ENCODE measurements at places on chromosomes 2 and 18.
A peak's percentile ranks its signal among the peaks of the same experiment; 100 is the strongest.

DNA sequence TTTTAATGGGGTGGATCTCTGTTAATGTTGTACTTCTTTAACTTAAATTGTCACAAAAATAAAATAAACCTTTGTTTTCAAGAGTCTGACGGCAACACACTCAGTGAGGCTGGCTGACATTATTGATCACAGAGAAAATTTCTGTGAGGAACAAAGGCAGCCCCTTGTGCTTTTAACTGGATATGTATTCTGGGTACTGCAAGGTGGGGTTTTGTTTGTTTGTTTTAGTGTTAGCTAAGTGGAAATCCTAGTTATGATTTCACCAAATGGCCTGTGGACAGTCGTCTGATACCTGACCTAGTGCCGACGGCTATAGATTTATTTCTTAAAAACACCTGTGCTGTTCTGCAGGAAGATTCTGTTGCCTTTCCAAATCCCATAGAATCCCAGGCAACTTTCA lies 1329.5 kb upstream of the ZEB2 start:
- no peak for DNase-seq

DNA sequence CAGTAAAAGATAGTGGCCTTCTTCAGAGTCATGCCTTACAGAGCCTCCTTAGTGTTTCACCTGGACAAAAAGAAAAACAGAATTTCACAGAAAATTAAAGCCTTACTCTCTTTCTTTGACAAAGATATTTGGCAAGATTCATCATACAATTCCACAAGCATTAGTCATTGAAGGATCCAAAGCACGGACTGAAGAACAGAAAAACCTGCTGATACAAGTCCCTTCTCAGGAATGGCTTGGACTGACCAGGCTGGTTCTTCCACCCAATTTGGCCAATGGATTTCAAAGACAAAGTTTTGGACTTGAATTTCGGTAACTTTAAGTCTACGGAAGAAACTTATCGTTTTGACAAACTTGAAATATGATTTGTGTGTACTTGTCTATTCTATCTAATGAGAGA lies 39.1 kb upstream of the GALNT3 start:
- peak; percentile 41 for DNase-seq

DNA sequence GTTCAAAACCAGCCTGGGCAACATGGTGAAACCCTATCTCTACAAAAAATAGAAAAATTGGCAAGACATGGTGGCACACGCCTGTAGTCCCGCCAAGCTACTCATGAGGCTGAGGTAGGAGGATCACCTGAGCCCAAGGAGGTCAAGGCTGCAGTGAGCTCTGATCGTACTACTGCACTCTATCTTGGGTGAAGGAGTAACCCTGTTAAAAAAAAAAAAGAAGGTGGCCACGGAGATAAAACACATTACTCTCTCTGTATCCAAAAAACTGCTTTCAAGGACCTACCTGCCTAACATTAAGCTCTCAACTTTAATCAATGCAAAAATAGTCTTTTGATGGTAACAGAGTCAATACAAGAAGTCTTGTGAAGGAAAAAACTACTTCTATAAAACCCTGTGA lies 57.3 kb downstream of the BAZ2B start:
- DNase-seq: no peak

GRCh38 chr2:186531257-186531775 lies 45.3 kb downstream of the ZC3H15 start:
- DNase-seq: no peak

- peak; percentile 42 for DNase-seq
Observed at GRCh38 chr2:88603146-88603545, 24.1 kb downstream of the EIF2AK3 start.

DNA sequence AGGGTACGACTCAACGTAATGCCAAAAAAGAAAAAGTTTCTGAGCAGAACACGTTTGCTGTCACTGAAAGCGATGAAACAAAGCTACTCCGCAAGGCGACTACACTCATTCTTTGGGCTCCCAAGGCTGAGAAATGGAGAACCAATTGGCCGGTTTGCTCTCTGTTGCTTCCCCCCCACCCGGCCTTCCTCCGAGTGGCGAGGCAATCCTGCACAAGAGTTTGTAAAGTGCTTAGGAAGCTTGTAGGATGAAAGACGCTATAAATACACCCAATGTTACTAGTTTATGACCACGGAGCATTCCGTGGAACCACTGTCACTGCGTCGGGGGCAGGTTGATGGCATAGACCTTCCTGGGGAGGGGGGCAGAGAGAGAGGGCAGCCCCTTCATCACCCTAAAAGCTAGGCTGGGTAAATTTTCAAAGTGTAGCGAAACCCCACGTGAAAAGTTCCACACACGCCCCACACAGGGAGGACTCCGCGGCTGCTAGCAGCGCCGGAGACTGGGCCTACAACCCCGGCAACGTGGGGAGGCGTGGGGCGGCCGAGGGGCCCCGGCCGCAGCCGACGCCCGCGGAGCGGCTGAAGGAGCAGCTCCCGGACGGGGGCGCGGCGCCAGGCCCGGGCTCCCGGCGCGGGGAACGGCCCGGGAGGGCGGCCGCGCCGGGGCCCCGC lies 915 bp downstream of the CUL3 start:
- DNase-seq: peak; percentile 66

GRCh38 chr2:86783615-86784339 lies 6.9 kb downstream of the CD8A start:
- no peak for DNase-seq

- DNase-seq: no peak
Observed at GRCh38 chr2:54787755-54788366, 64.4 kb downstream of the EML6 start.

All from mesenchymal stem cell (in vitro differentiated cells and primary cell).